ENCODE measurements at places on chromosomes 6 and 20.
A peak's percentile ranks its signal among the peaks of the same experiment; 100 is the strongest.

DNA sequence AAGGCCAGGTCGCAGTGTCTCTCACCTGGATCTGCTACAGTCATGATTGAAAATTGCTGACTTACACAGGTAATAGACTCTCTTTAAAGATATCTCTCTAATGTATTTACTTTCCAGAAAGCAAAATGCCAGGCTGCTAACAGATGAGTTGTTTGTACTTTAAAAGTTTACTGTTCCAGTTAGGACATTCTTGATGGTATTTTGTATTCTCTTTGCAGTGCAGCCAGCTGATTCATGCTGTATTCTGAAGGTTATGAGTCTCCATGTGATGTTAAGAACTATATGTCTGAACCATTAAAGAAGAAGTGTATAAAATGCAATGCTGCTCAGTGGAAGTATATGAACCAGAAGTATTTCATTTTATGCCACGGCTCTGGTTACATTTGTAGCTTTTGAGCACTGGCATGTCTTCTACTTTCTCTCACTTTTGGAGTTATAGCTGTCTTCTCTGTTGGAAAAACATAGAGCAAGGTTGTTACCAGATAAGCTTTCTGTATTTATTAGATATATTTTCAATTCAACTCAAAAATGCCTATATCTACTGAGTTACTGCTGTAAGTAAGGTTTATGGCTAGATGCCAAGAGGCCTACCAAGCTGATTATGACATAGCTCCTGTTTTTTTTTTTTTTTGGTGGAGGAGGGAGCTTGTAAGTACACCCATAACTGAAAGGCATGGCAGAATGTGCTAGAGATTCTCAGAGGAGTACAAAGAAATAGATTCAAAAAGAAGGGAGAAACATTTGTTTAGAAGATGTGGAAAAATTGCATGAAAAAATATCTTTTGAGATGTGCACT, 130.5 kb upstream of the MAN1A1 start:
- DNase-seq = no peak

DNA sequence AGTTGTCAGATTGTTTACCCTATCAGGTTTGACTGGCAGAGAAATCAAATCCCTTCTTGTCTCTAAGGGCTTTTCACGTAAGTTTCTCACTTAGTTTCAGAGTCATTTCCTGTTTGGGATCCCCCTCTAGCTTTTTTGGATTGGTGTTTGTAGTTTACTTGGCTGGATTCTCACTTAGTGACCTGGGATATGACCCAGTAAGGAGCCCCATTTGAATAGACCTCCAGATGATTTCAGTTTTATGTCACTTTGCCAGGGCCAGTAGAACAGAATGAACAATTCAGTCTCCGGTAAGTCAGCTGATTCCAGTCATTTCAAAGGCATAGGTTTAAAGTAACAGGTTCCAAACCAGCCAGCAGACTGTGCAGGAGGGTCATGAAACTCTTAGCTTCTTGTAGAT, 8.2 kb downstream of the FAM135A start:
- DNase-seq = no peak

GRCh38 chr20:37468886-37469285, 52.2 kb upstream of the NNAT start:
- DNase-seq = no peak

DNA sequence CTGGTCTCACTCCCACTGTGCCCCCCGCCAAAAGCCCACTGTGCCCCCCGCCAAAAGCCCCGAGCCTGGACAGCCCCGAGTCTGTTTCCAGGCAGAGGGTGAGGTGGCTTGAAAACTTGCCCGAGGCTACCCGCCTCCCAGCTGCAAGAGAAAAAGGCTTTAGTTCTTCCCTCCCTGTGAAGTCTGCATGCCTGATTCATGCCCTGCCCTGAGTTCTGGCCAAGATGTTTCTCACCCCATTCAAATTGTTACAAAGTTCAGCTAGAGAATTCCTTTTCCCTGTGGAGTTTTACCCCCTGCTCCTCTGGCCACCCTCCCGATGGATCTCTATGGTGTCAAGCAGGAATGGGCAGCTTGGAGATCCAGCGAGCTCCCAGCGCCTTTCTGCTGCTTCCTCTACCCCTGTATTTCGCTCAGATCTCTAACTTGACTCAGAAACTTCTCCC, 298.8 kb upstream of the MAP3K7 start:
- DNase-seq = no peak

DNA sequence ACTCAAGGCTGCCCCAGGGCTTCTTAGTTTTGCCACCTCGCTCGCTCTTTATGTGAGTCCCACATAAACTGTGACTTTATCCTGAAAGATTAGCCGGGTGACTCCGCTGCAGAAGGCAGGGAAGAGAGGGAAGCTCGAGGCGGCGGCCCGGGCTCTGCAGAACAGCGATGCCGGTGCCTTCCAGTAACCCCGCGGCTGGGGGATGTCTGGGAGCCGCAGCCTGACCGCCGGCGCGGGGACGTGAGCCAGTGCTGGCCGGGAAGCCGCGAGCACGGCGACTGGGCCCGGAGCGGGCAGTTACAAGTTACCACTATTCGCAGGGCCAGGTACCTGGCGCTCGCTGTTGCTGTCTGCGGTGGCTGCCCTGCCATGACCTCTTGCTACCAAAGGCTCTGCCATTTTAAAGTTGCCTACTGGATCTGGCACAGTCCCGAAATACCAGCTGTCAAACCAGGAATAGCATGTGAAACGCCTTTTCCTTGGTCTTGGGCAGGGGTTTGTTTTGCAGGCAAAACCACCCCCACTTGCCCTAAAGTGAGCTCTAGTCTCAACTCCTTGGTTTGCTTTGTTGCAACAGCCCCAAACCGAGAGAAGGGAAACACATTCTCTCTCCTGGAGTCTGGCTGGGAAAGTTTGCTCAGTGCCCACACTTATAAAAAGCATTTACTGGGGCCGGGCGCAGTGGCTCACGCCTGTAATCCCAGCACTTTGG, 124.0 kb upstream of the SLC2A12 start:
- no peak for DNase-seq

DNA sequence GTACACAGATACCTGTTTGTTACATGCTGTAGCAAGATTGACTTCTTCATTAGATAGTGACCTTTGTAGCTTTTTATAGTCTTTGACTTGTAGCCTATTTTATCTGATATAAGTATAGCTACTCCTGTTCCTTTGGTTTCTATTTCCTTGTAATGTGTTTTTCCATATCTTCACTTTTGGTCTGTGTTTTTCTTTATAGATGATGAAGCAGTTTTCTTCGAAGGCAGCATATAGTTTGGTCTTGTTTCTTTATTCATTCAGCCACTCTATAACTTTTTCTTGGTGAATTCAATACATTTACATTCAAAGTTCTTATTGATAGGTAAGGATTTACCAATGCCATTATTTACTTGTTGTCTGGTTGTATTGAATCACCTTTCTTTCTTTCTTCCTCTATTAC, 1357.3 kb upstream of the EYS start:
- DNase-seq = no peak

- peak; percentile 13 for DNase-seq
Measured at GRCh38 chr6:158313989-158314388, 1.7 kb downstream of the TULP4 start.

DNA sequence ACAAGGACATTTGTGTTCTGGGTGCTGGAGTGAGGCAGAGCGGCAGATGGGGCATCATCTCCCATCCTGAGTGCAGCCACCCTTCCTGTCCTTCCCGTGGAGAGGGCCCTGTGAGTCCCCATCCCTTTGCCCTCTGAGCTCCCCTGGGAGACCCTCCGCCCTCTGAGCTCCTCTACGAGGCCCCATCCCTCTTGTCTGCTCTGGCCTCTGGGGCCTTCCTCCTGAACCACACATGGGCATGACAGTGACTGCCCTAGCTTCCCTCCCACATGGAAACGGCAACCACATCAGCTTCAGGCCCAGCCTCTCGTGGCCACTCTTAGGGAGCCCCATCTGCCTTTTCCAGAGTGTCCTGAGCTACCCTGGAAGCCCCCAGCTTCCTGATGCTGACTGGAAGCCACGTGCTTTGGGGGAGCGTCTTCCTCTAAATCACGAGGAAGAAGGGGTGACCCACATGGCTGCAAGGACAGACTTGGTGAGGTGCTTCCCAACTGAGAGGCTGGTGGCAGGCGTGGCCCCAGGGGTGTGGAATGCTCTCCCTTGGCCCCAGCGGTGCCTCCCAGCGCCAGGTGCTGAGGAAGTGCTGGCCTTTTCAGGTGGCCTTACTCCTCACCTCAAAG, 52.6 kb downstream of the GINS1 start:
- DNase-seq = no peak

DNA sequence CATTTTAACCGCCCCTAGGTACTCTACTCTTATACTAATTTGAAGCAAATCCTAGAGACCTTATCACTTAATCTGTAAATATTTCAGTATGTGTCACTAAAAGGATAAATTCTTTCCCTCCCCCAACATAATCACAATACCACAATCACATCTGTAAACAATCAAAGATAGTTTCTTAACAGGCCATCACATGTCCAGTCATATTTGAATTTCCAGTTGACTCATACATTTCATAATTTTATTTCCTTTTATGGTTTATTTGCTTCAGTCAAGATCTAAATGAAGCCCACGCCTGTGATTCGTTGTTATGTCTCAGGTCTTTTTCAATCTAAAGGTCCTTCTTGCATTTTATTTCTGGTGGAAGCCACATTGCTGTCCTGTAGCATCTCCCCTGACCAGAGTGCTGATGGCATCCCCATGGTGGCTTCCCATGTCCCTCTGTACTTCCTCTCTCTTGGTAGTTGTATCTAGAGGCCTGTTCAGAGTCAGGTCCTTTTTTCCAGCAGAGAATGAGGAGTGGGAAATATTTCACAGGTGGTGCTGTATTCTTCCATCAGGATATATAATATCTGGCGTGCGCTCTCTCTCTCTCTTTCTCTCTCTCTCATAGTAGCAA, 128.6 kb upstream of the SLC22A23 start:
- no peak for DNase-seq

GRCh38 chr6:112626468-112627082, 279.4 kb downstream of the RFPL4B start:
- DNase-seq = no peak

GRCh38 chr20:51022803-51023616, at the start of gene KCNG1:
KCNG1 (minus strand) TSS chr20:51023107; CDS start chr20:51010338, 12,769 bp downstream.
- peak; percentile 66 for DNase-seq

Measured in activated CD8-positive, alpha-beta T cell treated with anti-CD3 and anti-CD28 coated beads for 36 hours (primary cell).